ENCODE measurements at places on chromosomes 5 and 9.

DNA sequence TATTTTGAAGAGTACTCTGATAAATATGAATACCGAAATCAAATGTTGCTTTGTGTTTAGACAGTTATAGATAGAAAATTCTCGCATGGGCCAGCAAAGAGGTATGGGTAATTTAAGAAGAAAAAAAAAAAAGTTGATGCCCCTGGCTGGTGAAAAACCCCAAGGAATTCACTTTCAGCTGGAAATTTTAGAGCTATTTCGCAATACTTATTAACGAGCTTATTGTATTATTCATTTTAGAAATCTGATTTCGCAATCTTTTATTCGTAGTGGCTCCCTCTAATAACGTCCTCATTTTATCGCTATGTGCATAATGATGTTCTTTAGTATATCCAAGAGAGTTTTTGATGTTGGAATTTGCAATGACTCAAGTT, 18.5 kb upstream of the FER start:
- no peak for DNase-seq

GRCh38 chr5:72101828-72102227, 5.4 kb upstream of the MAP1B start:
- DNase-seq, result no peak

DNA sequence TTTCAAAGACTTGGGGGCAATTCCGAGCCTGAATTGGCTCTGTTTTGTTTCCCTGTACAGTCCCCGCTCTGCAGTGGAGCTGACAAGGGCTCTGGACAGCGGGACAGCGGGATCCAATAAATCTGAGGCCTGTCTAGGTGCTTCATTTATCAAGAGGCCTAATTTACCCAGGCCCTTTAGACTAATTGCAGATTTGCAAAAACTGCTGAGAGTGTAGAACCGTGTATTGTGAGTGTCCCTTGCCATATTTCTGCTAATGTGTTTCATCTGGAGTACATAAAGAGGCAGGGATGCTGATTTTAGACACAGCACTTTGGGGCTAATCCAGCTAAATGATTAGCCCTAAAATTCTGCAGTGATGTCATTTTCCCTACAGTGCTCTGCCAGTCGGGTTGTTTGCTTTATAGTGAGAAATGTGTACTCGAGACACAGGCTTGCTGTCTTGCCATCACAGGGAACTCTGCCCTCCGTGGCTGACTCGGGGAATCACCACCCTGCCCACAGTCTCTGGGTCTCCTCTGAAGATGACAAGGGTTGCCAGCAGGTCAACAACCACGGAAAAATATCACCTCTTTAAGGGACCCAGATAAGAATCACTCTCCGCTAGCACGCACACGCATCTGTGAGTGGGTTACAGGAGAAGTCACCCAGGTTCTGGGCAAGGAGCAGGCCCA, 592.0 kb downstream of the BNC2 start:
- DNase-seq, result no peak

GRCh38 chr5:419970-420369, 23.0 kb upstream of the EXOC3 start:
- no peak for DNase-seq

DNA sequence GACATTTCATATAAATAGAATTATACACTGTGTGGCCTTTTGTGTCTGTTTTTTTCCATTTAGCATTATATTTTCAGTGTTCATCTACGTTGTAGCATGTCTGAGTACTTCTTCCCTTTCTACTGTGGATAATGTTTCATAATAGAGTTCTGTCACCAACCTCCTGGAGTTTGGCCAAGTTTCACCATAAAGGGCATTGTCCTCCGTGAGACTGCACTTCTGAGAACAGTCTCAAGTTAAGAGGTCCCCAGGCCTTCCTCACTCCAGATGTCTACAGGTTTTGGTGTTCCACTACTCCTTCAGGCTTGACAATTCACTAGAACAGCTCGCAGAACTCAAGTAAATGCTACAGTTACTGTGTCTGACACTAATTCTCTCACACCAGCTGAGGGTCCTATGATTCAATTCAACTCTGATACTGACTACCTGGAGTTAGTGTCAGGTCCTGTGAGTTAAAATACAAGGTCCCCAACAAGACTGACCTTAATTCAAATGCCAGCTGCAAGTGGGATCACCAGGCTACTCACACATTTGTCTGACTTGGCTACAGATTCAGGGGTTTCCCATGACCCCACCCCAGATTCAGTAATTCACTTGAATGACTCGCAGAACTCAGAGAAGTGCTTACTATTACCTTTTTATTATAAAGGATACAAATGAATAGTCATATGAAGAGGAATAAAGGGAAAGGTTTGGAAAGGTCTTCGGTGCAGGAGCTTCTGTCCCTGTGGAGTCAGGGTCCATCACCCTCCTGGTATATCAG, 31.1 kb downstream of the SLC35A4 start:
- no peak for DNase-seq

DNA sequence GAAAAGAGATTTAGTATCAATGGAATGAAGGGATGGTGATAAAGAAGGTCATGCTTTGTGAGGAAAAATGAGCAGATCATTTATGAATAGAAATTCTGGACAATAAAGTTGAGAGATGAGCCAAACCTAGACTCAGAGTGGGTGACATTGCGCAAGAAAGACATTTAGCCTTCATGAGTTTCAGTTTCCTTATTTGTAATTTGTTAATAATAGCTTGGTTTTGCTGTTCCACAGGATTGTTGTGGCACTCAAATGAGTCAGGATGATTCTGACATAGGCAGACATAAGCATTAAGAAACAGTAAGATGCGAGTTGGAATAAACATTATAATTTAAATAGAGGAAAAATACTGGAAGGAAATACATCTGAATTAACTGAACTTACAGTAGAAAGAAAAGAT, 34.8 kb downstream of the ITGA2 start:
- DNase-seq, result no peak

- DNase-seq, result no peak
Observed at GRCh38 chr5:134600600-134600999, 32.0 kb downstream of the SAR1B start.

- DNase-seq, result no peak
Observed at GRCh38 chr5:148540647-148541046, 113.7 kb downstream of the HTR4 start.

GRCh38 chr5:99239826-99240360, 311.1 kb upstream of the CHD1 start:
- DNase-seq, result no peak

DNA sequence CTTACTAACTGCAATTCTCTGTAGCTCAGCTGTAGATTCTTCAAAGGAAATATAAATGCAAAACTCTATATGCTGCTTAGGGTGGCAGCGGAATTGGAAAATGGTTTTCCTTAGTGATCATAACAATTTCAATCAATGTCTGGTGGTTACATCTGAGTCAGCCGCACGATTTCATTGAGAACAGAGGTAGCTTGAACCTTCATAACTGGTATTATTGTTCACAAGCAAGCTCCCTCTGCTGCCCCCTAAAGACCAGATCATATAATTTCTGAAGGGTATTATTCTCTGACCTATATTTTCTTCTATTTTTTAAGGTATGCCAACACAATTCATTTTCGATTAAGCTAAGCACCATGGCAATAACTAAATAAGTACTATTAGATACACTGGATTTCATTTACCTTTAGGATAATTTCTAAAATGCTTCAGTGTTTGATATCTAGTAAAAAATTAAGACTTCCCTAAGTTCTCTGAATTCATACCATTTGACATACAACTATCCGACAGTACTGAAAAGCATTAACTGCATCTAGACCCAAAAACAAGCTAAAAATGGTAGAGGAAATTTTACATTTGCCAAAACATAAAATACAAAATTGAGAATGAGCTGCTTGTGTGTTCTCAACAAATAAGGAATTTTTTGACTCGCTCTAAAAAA, 181.1 kb upstream of the SPEF2 start:
- no peak for DNase-seq

GRCh38 chr5:124972703-124973102, 226.3 kb upstream of the ZNF608 start:
- no peak for DNase-seq

DNA sequence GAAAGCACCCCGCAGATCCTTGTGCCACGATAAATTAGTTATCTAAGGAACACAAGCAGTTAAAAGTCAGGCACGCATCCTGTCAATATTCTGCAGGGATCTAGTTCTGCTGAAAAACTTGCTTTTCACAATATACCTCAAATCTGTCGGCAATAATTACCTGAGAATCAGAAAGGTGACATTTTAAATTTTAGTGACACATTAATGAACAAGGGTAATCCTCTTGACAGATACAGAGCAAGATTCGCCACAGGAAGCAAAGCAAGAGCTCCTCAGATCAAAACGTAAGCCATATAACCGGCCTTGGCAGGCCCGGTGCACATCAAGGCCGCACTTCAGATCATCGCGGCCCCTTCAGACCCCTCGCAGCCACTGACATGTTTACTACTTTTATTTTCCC, 185.7 kb downstream of the ATPSCKMT start:
- no peak for DNase-seq

DNA sequence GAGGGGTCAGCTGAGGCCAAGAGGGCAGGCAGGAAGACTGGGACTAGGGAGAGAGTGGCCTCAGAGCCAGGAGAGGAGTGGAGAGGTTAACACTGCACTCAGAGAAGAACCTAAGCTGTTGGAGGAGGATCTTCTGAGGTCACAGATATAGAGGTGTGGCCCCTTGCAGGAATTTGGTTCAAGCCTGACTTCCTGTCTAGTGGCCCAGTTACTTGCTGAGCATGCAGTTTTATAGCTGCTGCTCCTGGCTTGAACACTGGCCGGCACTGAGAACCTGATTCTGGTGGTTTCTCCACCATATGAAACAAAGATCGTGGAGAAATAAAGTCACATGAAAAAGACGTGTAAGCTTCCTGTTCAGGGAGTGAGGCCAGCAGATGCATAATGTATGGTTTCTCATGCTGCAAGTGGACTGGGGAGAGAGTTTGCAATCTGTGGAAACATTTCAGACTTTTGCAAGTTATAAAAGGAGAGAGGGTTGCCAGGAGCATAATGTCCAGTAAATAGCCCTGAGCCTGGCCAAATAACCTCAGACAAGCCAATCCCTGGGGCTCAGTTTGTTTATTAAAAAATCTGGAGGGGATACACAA, 82.6 kb downstream of the GALNT10 start:
- no peak for DNase-seq

GRCh38 chr9:115192835-115193525, 75.0 kb upstream of the TNC start:
- DNase-seq, result no peak

DNA sequence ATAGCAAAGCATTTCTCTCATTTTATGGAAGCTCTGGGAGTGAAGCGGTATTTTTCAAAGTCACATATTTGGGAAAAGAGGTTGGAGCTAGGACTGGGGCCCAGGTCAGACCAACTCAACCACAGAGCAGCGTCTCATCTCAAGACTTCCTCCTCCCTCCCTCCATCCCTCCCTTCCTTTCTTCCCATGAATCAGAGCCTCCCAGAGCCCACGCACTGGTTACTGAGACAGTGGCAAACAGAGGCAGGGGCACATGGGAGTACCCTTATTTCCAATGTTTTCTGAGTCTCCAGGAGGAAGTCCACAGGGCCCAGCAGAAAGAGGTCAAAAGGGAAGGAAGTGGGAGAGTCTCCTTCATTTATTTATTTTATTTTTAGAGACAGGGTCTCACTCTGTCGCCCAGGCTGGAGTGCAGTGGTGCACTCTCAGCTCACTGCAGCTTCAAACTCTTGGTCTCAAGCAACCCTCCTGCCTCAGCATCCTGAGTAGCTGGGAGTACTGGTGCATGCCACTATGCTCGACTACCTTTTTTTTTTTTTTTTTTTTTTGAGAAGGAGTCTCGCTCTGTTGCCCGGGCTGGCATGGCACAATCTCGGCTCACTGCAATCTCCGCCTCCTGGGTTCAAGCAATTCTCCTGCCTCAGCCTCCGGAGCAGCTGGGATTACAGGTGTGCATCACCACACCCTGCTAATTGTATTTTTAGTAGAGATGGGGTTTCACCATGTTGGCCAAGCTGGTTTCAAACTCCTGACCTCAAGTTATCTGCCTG, 52.5 kb upstream of the CDKN2AIPNL start:
- no peak for DNase-seq

- no peak for DNase-seq
Observed at GRCh38 chr5:91187032-91187431, 196.1 kb downstream of the ARRDC3 start.

DNA sequence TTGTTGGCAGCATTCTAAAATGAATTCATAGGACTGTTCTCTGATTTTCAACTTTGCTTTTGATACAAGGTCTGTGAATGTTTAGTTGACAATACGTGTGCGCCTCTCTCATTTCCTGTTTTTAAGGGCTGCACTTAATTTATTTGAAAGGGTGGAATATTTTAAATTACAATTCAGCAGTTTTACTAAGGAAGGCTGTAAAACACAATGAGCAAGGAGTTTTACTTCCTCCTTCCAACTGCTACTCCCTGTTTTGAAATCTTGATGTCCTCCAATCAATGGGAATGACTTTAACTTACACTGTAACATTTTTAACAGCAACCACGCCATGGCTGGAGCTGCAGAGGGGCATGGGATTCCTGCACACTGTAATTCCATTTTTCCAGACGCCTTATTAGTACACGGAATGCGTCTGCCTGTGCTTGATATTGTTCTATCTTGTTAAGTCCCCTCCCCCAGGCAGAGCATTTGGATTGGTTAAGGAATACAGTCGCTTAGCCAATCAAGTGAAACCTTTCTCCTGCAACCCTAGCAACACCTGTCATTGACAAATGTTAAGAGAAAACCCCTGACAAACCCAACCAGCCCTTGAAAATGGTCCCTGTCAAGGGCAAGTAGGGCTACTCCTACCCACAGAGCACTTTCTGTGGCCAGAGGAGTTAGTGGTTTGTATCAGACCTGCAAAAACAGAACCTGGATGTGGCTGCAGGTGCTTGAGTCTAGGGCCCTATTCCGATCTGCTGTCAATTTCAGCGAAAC, 12.5 kb upstream of the ZSWIM6 start:
- DNase-seq, result no peak

GRCh38 chr5:115703514-115703913, 77.7 kb upstream of the TMED7 start:
- DNase-seq, result no peak

DNA sequence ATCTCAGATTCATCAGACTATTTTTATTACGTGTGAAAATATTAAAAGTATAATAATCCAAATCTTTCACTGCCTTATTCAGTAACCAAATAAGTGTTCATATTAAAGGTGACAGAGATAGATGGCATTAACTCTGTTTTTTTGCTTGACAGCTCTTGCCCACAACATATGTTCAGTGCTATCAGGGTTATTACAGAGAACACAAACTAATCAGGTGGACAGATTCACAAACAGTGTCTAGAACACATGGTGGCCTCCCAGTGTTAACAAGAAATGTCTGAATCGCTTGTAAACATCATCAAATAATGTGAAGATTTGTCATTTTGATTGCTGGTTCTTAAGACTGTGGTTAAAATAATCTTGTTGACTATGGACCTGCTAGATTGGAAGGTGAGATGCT, 609.1 kb upstream of the GRAMD2B start:
- no peak for DNase-seq

- DNase-seq, result no peak
Observed at GRCh38 chr5:50667023-50667652, 701 bp downstream of the PARP8 start.

- no peak for DNase-seq
Observed at GRCh38 chr5:134949316-134949715, 18.4 kb upstream of the CATSPER3 start.

DNA sequence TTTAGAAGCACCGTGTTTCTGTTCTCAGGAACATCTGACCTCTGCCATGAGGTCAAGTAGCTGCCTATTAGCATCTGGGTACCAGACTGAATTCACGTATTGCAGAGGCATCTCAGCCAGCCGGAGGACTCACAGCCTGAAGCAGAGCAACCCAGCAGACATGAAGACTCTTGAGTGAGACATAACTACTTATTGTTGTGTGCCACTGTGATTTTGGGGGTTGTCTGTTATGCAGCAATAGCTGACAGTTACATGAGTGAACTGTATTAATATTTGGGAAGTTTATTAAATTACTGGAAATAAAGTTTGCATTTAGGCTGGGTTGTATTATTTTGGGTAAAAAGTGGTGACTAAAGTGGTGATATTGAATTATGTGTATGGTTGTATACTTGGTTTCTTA, 1.3 kb upstream of the ACOT12 start:
- no peak for DNase-seq

Measured in stimulated activated CD8-positive, alpha-beta memory T cell treated with anti-CD3 and anti-CD28 coated beads, Interleukin-7, amount 100 ng/mL, for 1 hour (primary cell).